ENCODE measurements at places on chromosomes 1 and 21.

DNA sequence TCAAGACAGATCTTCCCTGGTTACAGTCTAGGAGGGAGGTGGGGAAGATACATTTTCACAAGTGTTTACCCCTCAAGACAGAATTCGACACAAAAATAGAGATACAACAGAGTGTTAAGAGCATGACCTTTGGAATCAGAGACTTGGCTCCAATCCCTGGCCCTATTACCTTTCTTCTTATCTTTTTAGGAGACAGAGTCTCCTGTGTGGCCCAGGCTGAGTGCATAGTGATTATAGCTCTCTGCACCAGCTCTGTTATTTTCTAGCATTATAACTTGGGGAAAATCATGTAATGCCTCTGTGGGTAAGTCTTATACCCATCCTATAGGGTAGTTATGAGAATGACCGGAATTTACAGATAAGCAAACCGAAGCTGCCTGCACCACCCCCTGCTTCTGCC is 9.8 kb downstream of the NIPAL3 start:
- DNase-seq, result no peak

- DNase-seq, result no peak
Measured at GRCh38 chr1:51342591-51343206, 12.3 kb upstream of the TTC39A start.

DNA sequence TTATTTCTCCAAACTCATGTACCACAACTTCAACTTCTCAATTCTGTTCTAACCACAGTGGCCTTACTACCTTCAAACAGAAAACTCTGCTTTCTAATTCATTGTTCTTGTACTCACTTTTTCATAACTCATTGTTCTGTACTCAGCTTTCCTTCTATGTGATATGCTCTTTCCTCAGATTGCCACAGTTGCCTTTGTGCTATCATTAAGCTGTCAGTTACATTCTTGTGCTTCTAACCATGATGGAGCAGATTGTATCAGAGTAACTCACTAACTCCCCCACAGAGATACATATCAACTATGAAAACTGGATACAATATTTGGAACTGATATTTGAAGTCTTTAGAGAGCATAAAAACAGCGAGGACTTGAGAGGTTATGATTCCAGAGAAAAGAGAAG is 1213.7 kb downstream of the KCNT2 start:
- DNase-seq, result no peak

GRCh38 chr1:177567393-177567792 is 396.6 kb downstream of the BRINP2 start:
- no peak for DNase-seq

GRCh38 chr1:166730299-166730888 is 108.9 kb upstream of the POGK start:
- DNase-seq, result no peak

All from hypothalamus (tissue), 51 donors.